ENCODE measurements at places on chromosomes 5 and 9.

- DNase-seq, result no peak
These were observed 16.9 kb downstream of the GNG10 start for GRCh38 chr9:111678293-111678692.

- no peak for DNase-seq
These were observed 88.6 kb downstream of the COL5A1 start for GRCh38 chr9:134730011-134730760.

GRCh38 chr9:126664900-126665643 is 51.3 kb downstream of the LMX1B start:
- DNase-seq, result no peak

DNA sequence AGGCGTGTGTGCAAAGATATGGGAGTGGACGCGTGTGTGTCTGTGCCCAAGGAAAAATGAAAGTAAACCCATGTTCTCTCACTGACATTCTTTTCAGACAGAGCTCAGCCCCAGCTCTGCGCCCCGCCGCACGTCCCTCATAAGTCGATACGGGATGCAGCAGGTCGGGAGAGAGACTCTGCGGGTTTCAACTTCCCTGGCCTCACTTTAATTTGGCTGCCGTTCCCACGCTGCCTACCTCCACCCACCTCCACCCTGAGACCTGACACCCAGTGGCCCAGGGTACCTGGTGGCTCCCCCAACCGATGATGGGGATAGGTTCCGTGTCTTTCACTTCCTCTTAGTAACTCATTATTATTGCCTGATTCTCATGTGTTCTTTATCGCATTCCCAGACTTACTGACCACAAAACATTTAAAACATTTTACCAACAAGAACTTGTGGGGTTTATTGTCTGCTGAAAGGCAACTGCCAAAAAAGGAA is 19.4 kb downstream of the LHX2 start:
- DNase-seq, result no peak

DNA sequence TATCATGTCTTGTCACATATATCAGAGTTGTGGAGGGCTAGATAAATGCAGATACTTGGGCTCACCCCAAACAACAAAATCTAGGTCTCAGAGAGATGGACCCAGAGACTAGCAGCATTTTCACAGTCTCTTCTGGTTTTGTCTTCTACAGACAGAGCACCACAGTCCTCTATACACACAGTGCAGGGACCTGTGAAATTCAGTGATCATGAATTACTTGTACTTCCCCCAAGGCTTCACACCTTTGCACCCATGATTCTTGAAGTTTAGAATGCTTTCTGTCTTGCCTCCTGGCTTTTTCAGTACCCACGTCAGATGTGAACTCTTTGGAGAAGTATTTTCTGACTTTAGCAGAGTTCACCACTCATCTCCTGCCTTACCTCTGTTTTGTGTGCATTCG is 371.5 kb upstream of the PRR16 start:
- DNase-seq, result no peak

DNA sequence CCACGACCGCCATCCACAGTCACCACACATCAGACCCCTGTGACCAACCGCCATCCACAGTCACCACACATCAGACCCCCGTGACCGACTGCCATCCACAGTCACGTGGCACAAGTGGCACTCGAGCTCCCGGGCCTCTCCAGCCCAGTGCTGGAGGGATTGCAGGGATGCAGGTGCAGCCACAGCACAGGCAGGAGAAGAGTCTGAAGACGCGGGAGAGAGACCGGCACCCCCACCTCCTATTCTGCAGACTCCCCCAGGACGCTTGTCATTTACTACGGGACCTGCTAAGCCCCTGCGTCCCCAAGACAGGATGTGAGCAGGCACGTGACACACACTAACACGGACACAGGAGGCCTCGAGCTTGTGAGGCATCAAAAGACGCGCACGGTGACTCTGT is 21.1 kb downstream of the TERT start:
- no peak for DNase-seq

DNA sequence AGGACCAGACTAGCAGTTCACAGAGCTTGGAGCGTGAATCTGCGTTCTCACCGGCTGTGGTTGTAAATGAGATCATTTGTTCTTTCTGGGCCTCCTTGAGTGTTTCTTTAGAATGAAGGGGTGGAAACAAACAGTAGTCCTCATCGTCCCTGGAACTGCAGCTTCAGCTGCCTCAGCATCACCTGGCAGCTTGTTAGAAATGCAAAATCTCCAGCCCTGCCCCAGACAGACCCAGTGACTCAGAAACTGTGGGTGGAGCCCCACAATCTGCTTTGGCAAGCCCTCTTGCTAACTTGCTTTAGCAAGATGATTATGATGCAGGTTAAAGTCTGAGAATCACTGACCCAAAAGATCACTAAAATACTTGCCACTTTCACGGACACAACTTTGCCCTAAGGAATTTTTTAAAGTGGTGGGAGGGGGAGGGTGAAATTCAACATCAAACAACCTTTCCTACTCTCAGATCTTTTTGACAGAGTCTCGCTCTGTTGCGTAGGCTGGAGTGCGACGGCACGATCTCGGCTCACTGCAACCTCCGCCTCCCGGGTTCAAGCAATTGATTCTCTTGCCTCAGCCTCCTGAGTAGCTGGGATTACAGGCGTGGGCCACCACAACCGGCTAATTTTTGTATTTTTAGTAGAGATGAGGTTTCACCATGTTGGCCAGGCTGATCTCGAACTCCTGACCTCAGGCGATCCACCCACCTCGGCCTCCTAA is 86.0 kb downstream of the BRINP1 start:
- no peak for DNase-seq

All from CD4-positive, alpha-beta T cell treated with Interleukin-4 for 4 hours (primary cell).